Activated T-cell treated with anti-CD3 and anti-CD28 coated beads, Interleukin-2, amount 50 U/mL, for 72 hours (primary cell): ENCODE measurements at places on chromosomes 3 and 15. TPM values are rescaled to one million over a fixed set of nuclear protein-coding genes. Genes with fewer than 3 reads are reported as not detected.

DNA sequence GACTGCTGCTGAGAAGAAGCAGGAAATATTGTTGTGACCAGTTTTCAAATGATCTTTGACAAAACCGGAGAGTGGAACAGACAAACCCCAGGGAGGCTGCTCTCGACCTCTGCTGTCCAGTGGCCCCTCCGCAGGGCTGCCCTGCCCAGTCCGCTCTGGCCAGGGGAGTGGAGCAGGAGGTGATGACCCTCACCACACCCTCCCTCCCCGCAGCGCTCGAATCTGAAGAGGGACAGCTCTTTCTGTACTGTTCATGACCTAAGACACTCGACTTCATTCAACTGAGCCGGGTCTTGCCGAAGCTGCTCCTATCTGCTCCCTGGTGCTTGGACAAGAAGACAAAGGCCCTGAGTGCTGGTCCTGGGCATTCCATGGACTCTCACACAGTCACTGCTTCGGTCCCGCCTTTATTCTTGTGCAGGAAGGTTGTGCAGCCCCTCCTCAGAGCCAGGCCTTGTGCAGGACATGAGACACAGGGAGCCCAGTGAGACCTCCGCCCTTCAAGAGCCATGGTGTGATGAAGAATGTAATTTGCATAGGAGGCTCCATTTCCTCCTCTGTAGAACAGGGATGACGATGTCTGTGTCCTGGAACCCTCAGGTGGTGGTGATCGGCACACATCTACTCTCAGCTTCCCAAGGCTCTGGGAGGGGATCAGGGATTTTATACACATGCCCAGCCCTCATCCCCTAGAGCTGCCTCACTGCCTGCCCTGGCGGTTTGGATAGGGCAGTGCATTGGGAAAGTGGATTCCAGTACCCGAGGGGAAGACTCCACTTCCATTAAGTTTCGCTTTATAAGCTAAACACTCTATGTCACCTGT lies 97.1 kb upstream of the PRR20G start:
- no peaks in the 10 kb centered on the region for H3K36me3 ChIP-seq
- peaks cover 12% of the 10 kb centered on the region for H3K27me3 ChIP-seq
- no peak for DNase-seq
- no peak overlapping the region for H3K4me3 ChIP-seq
- H3K4me1 ChIP-seq = no peaks in the 10 kb centered on the region

- H3K4me3 ChIP-seq = no peak overlapping the region
- no peaks in the 10 kb centered on the region for H3K4me1 ChIP-seq
- H3K36me3 ChIP-seq = no peaks in the 10 kb centered on the region
- no peak for DNase-seq
These were observed 398.6 kb downstream of the ZIC1 start for GRCh38 chr3:147807776-147808175.

GRCh38 chr3:55750525-55750924 lies 263.4 kb upstream of the WNT5A start:
- no peaks in the 10 kb centered on the region for H3K36me3 ChIP-seq
- H3K27me3 ChIP-seq = no peaks in the 10 kb centered on the region
- no peaks in the 10 kb centered on the region for H3K4me1 ChIP-seq
- no peak overlapping the region for H3K4me3 ChIP-seq
- H3K27ac ChIP-seq = no peak overlapping the region
- no peak for DNase-seq

DNA sequence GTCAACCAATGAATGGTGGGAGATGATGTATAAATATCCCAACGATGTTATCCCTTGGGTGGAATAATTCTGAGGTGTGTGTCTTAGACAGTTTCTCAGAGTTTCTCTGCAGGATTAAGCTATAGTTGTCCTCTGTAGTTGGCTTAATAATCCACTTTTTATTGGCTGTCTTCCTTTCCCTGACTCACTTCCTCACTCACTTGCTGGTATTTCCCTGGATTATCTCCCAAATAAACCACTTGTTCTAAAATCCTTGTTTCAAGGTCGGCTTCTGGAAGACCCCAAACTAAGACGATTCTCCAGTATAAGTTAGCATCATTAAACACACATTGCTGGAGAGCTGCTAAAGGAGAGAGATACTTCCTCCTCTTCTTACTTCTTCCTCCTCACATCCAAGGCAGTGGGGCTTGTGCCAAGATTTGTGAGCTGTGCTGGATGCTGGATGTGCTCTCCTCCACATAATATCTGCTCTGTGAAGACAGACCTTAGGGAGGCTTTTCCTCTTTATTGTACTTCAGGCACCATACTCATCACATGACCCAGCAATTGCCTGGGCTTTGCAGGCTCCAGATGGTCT lies 22.5 kb upstream of the ROPN1 start:
- H3K4me3 ChIP-seq = no peak overlapping the region
- H3K27me3 ChIP-seq = peaks cover 54% of the 10 kb centered on the region
- H3K4me1 ChIP-seq = no peaks in the 10 kb centered on the region
- no peaks in the 10 kb centered on the region for H3K36me3 ChIP-seq
- no peak overlapping the region for H3K27ac ChIP-seq

The KCNAB1 gene
- not detected for total RNA-seq

DNA sequence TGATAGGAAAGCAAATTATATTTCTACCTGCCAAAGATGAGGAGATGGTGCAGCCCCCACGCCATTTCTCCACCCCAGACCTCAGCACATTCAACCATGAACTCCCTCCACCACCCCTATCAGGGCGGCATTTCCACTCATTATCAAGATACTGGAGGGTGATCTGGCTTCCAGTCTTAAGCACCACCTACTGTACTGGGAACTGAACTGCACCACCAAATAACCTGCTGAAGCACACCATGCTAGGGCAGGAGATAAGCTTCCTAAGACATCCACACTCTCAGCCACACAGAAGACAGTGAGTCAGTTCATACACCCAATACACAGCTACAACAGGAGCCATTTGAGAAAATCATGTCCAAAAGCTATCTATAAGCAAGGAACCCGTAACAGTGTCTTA lies 98.8 kb downstream of the FGF7 start:
- DNase-seq = no peak
- H3K36me3 ChIP-seq = peaks cover 5% of the 10 kb centered on the region
- no peak overlapping the region for H3K27ac ChIP-seq
- H3K4me1 ChIP-seq = no peaks in the 10 kb centered on the region
- no peak overlapping the region for H3K4me3 ChIP-seq
